ENCODE measurements at places on chromosomes 5 and 9.
A peak's percentile ranks its signal among the peaks of the same experiment; 100 is the strongest.

DNA sequence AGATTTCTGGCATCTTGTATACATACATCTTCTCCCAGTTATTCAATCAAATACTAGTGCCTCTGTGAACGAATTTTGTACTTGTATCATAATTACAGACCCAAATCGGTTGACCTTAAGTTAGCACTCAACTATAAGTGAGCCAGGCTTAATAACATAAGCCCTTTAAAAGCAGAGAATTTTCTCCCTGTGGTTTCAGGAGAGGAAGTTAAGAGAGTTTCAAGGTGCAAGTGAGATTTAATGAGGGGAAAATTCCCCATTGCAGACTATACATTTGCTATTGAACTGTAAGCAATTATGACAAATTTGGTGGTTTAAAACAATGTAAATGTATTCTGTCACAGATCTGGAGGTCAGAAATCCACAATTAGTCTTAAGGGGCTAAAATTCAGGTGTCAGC lies 261.9 kb upstream of the NREP start:
- DNase-seq: no peak

GRCh38 chr5:171931163-171931562 lies 75.3 kb downstream of the FBXW11 start:
- no peak for DNase-seq

GRCh38 chr5:126682856-126683255 lies 82.1 kb downstream of the PHAX start:
- DNase-seq: no peak

- DNase-seq: peak; percentile 18
Measured at GRCh38 chr5:151480384-151481293, 33.2 kb downstream of the SLC36A1 start.

DNA sequence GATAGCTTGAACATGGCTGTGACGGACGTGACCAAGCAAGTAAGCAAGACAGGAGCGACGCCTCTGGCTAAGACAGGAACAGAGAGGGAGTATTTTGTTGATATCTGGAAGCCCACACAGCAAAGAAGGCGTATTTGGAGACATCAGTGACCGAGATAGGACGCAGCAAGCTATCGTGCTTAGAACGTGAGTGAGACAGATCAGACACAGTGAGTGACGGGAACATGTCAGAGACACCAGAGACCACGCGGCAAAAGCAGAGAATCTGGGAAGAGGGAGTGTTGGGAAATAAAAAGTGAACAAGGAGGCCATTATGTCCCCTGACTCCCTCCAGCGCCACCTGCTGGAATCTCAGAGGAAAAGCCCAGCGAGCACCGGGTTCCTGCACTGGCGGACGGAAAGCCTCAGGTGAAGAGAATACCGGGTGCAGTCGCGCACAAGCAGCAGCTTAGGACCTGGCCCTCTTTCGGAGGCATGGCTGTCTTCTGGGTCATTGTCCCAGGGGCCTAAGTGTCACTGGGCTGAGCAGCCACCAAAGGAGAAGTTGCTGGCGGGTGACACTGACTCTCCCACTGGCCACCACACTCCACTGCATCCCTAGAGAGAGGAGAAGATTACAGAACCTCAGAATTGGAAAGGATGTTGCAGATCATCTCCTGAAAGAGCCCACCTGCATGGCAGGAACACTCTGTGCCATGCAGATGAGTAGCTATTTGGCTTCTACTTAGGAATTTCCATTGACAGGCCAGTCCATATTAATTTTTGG lies 99.1 kb downstream of the FBXO38 start:
- DNase-seq: peak; percentile 80

DNA sequence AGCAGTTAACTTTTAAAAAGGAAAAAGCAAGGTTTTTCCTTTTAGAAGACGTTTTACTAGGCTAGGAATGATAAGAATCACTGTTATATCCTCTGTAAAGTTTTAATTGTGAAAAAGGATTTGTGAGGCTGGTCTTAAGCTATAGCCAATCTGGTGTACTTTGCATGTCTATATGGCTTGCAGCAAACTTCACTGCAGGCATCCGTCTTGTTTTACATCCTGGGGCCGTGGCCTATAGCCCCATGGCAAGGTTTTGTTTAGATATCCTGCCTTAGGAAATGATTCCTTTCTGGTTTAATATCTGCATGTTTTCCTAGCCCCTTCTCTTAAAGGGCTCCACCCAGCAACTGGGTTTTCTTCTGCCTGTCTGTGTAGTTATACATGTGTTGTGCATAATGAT lies 272.8 kb downstream of the ICE1 start:
- no peak for DNase-seq

DNA sequence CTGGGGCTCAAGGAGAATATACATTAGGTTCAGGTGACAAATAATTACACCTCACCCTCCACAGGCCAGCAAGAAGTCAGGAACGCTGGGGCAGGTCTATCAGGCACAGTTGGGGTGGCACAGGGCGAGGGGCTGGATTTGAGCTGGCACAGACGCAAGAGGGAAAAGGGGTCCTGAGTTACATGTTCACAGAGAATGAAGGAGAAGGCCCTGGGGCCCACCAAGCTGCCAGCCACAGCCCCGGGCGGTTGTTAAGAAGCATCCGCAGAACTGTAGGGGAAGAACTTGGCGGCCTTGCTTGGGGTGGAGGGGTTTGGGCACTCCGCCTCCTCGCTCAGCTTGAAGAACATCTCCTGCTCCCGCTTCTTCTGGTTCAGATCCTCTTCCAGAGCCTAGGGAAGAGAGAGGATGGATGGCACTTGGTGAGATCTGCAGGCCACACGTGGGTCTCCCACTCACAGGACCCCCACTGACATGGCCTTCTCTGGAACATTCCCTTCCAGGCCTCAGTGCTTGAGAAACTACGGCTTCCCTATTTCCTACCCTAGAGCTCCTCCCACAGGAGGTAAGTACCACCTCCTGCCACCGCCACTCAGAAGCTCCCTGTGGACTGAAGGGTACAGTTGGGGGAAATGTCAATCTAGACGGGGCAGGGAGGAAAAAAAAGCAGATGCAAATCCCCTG lies 38.3 kb upstream of the FBXW11 start:
- no peak for DNase-seq

DNA sequence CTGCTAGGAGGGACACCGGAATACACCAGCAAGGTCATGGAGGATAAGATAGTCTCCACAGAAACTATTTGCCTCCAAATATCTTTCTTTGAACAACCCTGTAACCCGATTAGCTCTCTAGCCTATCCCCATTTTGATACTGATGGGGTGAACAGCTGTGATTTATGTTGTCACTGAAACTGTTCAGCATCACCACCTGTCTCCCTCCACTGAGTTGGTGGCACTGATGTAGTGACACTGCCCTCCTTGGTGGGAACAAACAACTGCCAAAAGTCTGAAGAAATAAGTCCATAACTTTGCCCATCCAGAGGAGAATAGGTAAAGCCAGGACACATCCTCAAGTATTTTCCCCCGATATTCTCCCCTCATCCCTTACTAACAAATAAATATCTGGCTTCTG lies 24.3 kb upstream of the KCNV2 start:
- peak; percentile 12 for DNase-seq

DNA sequence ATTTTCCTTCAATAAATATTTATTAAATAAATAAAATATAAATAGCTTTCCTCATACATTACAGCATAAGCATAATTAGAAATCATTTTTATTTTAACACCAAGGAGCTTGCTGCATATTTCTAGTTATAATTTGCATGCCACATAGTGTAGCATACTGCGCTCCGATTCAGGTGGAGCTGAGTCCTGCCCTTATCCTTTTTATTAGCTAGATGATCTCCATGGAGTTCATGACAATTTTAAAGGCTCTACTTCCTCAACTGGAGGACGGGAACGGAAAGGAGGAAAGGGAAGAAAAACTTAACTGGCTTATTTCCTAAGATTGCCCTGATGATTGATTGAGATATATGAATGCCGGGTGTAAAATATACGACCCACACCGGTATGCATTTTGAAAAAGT lies 385.2 kb downstream of the PLK2 start:
- no peak for DNase-seq

- no peak for DNase-seq
Measured at GRCh38 chr5:1363160-1363559, 18.3 kb upstream of the CLPTM1L start.

- DNase-seq: no peak
Measured at GRCh38 chr9:122218071-122218934, 10.5 kb downstream of the LHX6 start.

GRCh38 chr9:86513429-86513828 lies 159.2 kb upstream of the TUT7 start:
- DNase-seq: no peak

- DNase-seq: no peak
Measured at GRCh38 chr5:7398596-7399280, 2.8 kb downstream of the ADCY2 start.

GRCh38 chr5:169764018-169764378 lies 126.9 kb downstream of the DOCK2 start:
- DNase-seq: peak; percentile 93

GRCh38 chr9:36623280-36623679 lies 50.6 kb downstream of the MELK start:
- no peak for DNase-seq

DNA sequence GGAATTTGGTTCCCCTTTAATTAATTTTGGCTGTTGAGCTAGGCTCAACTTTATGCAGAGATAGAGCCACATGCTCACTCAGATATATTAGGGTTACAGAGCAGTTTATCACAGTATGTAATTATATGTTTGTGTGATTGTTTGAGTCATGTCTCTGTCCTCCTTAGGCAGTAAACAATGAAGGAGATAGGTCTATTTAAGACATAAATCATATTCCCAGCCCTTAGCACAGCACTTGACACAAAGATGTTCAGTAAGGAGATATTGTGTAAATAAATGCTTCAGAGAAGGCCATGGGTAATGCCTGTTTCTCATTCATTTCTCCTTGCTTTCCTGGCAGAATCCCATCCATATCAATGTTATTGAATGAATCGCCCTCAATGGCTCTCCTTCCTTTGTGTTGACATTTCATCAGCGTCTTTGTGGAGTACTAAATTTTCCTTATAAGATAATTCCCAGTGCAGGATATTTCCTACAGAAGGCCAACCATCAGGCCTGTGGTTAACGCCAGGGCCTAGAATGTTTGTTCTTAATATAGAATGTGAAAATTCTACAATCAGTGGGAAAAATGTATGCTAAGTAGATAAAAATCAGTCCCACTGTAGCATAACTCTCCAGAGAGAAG lies 408.0 kb downstream of the EBF1 start:
- DNase-seq: peak; percentile 11

DNA sequence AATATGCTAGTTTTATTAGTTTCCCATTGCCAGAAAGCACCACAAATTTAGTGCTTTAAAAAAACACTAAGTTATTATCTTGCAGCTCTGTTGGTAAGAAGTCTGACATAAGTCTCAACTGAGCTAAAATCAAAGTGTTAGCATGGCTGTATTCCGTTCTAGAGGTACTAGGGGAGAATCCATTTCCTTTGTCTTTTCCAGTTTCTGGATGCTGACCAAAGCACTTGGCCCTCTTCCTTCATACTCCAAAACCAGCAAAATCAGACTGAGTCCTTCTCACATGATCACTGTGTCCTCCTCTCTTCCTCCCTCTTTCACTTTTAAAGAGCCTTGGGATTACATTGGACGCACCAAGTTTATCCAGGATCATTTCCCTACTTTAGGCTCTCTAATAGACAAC lies 9.5 kb downstream of the CDH18 start:
- no peak for DNase-seq

DNA sequence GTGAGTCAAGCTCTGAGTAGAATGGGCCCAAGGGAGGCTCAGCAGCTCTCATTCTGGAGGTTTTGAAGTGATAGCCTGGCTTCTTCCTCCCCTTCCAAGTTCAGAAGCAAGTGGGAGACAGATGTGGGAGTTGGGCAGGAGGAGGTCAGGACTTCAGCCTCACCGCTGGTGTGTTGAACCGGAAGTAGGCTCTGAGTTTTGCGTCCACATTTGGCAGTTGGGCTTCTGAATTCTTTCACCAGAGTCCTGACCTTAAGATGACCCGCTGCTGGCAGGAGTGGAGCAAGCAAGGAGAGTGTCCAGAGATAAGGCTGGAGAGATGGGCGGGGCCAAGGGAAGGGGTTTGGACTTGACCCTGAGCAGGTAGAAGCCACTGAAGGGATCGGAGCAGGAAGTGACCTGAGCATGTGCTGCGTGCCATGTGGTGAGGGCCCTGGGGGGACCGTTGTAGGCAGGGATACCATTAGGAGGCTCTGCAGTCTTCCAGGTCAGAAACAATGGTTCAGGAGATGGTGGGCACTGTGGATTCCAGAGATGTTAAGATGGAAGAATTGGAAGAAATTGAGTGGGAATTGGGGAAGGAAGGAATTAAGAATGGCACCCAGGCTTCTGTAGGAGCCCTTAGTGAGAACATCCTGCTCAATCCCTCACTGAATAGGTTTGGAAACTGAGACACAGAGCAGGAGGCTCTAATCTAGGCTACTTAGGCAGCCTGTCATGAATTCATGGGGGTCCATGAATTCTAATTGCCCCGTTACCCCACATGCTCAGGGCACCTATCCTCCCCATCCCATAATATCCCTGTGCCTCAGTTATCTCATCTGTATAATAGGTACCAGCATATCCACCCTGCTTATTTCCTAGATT lies 25.9 kb downstream of the GALNT12 start:
- DNase-seq: no peak

DNA sequence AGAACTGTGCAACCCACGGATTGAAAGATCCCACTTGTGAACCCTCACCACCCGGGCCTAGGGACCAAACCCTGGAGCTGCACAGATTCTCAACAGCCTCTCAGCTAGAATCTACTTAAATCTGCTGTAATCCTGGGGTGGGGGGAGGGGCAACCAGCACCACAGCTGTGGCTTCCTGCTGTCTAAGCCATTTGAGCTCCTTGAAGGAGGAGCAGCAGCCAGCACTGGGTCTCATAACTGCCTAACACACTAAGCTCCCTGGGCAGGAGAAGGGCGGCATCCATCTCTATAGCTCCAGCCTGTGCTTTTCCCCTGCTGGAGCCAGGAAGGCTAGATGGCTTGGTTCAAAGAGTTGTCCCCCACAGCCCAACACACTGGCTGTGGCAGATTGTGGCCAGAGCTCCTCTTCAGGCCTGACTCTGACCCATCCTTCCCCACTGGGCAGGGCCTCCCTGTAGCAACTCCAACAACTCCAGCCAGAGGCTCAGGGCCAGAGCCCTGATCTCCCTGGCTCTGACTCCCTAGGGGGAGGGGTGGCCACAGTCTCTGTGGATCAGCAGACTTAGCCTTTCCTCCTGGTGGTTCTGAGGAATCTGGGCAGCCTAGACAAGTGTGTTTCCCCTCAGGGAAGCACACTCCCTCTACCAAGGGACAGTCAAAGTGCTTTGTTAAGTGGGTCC lies 72.0 kb upstream of the C9orf72 start:
- peak; percentile 31 for DNase-seq

DNA sequence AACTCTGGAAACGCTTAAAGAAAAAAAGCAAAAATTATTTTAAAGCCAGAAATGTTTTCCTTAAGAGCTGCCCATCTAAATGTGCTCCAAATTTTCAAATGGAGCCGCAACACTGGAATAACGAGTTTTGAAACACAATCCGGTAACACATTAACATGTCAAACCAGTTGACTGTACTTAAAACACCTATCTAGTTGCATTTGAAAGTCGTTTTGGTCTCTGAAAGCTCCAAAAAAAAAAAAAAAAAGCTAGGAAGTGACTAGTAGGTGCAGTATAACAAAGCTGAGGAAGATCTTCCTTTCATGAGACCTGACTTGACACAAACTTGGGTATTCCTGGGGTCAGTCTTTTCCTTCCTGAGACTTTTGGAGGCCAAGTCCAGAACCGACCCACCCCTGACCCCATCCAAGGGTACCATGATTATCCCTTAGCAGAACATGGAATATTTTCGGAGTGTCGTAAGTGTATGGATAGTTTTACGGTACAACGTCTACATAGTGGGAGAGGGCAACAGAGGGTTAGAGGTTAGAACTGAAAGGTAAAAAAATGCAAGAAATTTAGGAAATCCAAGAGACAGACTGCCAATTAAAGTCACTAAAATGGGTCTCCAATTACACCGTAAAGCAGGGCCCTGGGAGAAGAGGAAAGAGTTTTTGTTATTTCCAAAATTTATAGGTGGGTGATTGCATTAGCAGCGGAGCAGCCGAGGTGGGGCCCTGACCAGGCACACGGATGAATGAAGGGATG lies 812 bp downstream of the CETN3 start:
- DNase-seq: peak; percentile 74

Data from NCI-H69 (cell line).